ENCODE measurements at places on chromosomes 5 and 9.

DNA sequence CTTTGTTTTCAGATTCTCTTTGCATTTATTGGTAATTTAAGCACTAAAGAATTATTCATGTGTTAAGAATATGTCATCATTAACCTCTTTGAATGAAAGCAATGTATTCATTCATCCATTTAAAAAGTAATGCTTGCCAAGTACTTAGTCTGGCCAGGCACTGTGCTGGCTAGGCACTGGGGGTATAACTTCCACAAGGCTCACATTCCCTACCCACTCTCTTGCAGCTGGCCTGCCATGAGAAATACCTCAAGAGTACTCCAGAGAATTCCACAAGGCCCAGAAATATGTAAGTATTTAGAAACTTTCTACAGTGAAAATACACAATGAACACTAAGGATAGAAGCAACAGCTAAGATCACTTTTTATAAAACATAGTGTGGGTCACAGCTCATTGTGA is 25.4 kb downstream of the ZNF300 start:
- peak; percentile 7 for DNase-seq

DNA sequence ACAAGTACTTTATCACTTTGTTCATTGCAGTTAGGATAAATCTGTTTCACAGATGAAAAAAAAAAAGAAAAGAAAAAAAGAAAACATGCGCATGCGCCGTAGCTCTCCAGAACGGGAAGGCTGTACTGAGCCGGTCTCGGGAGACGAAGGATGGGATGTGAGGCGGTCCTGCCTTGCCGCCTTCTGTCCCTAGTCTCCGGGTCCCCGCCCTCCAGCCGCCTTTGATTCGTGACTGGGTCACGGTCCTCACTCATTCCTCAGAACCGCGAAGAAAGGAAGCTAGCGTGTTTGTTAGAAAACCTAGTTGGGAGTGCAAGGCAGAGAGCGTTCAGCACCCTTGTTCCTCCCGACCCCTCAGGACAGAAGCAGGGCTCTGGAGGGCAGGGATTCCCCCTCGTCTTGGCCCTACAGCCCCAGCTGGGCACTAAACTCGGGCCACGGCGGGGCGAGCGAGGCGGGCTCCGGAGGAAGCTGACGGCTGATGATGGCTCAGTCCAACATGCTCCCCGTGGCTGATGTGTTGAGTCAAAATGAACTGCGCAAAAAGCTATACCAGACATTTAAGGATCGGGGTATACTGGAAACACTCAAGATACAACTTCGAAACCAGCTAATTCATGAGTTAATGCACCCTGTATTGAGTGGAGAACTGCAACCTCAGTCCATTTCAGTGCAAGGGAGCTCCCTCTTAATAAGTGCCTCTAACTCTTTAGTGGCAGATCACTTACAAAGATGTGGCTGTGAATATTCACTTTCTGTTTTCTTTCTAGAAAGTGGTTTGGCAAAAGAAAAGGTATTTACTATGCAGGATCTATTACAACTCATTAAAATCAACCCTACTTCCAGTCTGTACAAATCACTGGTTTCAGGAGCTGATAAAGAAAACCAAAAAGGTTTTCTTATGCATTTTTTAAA is 40.0 kb downstream of the CPLANE1 start:
- DNase-seq = no peak

DNA sequence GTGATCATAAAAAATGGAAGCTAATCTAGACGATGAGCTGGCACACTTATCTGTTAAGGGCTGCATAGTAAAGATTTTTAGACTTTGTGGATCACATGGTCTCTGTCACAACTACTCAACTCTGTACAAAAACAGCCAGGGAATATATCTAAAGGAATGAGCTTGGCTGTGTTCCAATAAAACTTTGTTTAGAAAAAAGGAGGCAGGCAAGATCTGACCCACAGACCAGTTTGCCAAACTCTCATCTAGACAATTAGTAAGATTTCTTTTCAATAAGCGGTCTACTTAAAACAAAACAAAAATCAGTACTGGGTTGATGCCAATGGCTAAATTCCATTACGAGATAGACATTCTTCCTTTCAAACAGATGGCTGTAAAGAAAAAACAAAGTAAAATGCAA is 53.0 kb upstream of the RETREG1 start:
- DNase-seq = no peak

DNA sequence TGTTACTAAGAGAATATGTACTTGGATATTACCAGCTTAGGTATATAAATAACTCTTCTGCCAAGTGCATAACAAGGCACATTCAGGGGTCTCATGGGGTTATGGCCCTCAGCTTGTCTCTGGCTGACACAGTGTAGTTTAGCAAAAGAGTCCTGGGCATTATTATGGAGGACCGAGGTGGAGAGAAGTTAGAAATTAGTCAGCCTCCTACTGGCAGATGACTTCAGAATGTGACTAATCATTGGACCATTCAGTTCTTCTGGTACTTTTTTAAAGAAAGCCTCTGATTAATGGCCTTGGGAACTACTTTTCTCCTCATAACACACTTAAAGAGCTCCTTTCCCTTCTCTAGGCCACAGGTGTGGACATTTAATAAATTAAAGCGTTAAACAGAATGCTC is 178.9 kb downstream of the SH3GL2 start:
- no peak for DNase-seq

DNA sequence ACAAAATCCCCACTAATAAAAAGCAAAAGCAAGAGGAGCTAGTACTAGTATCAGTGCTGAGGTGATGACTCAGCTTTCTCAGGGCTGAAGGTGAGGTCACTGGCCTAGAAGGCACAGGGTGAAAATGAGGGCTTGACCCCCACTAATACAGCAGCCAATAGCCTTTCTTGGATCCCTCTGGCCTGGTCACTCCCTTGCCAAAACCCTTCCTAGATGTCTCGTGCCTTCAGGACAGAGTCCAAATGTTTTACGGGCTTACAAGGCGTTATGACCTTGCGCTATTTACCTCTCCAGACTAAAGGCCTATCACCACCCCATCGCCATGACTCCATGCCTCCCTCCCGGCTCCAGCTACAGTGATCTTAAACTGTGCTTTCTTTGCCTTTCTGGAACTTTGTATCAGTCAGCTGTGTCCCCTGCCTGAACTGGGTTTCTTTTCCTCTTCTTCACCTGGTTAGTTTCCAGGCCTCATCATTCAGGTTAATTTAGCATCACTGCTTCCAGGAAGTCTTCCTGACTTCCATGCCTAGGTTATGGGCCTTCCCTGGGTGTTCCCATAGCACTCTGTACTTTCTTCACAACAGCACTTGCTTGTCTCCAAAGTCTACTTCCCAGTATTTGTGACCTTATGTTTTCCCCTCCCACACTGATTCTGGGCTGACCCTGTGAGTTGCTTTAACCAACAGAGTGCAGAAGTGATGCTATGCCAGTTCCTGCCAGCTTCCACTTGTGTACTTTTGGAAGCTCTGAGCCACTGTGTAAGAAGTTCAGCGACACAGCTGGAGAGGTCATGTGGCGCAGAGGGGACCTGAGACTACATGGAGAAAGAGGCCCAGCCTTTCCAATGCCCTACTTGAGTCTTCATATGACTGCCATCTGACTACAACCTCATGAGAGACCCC is 4.2 kb upstream of the DELE1 start:
- DNase-seq = no peak

DNA sequence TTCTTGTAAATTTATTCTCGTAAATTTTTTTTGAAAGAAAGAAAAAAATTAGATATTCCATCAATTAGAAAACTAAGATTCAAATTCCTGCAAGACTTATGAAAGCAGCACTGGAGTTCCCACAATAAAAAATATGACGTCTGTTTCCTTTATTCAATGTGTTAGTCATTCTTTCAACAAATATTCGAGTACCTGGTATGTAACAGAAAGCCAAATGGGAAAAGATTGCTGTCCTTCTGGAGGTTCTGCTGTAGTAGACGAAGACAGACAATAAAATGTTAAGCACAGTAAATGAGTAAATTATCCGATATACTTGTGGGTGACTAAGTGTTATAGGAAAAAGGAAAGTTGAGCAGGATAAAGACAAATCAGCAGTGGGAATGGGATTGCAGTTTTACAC is 92.2 kb downstream of the ADAMTSL1 start:
- no peak for DNase-seq

DNA sequence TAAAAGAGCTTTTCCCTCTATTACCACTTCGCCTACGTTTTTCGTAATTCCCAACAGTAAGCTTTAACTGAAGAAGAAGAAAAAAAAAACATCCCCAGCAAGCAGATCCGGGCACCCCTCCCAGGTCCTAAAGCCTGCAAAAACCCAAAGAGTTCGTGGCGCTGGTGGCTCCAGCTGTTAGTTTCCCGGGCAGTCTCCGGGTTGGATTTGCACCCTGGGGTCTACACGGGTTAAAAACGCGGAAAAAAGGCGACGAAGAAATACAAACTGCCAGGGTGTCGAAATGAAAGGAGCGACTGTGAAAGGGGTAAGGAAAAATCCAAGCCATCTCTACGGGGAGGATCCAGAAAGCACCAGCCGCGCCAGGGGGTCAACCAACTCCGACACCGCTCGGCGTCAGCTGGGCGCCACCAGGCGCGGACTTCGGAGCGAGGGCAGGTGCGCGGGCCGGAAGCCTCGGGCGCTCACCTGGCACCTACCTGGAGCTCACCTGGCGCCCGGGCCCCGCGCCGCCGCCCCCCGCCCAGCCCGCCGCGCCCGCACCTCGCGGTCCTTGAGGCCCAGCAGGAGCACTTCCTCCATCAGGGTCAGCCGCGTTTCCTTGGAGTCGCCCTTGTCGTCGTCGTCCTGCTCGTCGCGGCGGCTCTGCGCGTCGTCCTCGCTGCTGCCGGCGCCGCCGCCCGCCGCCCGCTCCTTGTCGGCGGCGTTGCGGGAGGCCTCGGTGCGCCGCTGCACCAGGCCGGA is 680 bp downstream of the GOLPH3 start:
- peak; percentile 60 for DNase-seq

DNA sequence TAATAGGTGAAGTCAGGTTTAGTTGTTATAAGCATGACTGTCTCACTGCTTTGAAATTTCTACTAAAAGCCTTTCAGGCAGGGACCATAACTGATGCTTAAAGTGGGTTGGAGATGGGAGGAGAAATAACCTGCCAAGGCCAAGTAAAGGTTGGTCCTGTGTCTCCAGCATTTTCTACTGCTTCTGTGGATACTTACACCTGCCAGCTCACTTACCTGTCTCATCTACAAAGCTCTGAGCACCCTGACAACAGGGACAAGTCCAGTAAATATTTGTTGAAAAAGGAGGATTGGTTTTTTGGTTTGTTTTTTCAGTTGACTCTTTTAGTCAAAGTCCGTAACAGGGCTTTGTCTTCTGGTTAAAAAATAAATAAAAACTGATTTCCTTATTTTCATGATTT is 38.6 kb downstream of the GRAMD2B start:
- no peak for DNase-seq

DNA sequence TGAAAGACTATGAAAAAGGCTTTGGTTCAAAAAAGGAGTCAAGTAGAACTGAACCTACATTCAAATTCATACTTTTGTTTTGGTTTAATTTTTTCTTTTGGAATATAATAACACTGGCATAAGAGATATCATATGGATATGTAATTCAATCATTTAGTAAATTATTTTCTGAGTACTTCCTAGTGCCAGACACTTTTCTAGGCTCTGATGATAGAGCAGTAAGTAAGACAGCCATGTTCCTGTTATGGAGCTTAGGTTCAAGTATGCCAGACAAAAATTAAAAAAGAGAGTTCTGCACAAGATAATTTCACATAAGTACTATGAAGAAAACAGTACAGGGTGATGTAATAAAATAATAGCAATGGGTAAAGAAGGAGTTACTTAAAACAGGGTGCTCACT is 1074.0 kb downstream of the PTPRD start:
- DNase-seq = no peak

GRCh38 chr5:43702815-43703214 is 99.8 kb downstream of the NNT start:
- DNase-seq = peak; percentile 95

GRCh38 chr9:15430920-15431844 is 8.5 kb downstream of the SNAPC3 start:
- DNase-seq = no peak

DNA sequence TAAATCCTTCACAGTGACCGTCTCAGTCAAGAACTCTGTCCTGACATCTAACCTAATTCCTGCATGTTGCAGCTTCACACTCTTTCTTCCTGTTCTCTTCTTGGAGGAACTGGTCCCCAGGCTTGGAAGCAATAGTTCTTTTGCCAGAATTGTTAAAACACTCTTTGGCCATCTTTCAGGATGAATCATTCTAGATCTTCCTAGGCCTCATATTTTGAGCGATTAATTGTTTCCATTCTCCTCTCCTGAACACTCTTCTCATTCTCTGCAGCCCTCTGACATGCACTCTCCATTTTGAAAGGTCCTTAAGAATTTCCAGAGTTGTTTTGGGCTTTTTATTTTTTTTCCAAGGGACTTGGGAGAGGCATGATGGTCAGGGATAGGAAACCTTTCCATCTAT is 85.8 kb downstream of the FAM114A2 start:
- no peak for DNase-seq

DNA sequence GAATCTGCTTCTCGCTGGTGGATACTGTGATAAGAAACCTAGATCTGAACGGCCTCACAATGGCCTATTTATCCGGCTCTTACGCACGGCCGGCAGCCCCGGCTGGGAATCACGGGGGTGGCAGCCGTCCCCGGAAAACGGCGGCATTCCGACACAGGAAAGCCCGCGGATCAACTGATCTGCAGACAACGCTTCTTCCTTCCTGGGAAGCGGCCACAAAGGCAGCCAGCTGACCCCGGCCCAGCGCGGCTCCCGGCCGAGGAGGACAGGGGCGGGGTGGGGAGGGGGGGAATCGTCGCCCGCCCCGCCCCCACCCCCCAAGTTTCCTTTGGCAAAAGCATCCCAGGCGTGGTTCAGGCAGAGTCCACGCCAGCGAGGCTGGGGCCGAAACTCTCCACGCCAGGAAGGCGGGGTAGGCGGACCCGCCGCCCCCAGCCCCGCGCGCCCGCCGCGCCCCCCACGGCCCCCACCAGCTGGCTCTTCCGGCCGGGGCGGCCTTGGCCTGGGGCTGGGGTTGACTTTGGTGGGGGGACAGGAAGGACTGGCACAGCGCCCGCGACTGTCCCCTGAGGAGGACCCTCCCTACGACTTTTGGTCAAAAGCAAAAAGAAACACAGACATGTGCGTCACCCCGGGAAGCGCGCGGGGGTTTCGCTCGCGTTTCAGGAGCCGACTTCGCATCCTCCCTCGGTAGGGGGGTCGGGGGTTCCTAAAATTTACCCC is 247.7 kb upstream of the ANKRD55 start:
- no peak for DNase-seq

DNA sequence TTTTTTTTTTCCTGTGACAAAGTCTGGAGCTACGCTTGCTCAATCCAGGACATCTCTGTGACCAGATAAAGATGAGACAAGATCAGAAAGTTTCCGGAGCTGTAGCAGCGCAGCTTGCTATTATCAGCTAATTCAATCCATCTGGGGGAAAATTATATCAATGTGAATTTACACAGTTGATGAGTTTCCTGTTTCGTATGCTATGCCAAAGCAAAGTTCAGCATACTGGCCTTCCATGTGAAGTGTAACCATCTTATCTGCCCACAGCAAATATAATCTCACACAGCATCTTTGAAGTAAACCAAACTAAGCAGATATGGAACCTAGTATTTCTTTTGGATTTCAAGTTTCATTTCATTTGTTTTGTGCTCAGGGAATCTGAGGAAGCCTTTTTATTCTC is 1767.7 kb downstream of the EFNA5 start:
- DNase-seq = no peak
